ENCODE measurements at places on chromosomes 2 and 18.

- peak; percentile 67 for DNase-seq
Observed at GRCh38 chr18:47953471-47953931, 23.0 kb upstream of the SMAD2 start.

- no peak for DNase-seq
Observed at GRCh38 chr2:234512884-234513669, 16.2 kb upstream of the ARL4C start.

DNA sequence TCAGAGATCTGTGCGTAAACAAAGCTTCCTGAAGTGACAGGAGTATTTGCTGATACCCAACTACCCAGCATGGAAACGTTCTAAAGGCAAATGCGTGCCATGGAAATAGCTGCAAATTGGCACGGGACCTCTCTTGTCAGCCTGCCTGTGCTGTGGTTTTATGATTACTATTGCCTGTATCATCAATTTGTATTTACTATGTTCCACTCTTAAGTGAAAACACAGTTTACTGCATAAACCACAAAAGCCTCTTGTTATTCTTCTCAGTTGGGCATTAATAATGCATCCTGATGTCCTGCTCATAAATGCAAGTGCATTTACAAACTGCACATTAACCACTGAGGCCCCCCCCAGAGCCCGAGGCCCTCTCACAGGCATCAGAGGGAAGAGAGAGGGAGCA lies 196.6 kb upstream of the SLC35G4 start:
- no peak for DNase-seq

GRCh38 chr18:61817086-61817485 lies 75.7 kb downstream of the RNF152 start:
- no peak for DNase-seq

DNA sequence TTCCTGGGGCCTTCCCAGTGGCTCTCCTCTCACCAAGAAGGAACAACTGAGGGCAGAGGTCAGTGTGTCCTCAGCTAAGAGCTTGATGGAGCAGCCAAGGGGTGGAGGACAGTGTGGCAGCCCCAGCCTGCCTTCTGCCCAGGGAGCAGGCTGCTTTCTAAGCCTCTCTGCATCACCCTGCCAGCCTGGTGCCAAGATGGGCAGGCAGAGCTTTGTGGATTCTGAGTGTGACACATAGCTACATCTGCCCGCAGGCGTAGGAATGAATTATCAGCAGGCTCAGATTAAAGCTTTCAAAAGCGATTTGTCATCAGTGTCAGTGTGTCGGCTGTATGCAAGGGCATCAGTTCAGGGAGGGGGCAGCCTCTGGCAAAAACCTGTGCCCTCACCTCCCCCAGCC lies 8.7 kb downstream of the MAL start:
- no peak for DNase-seq

- DNase-seq = no peak
Observed at GRCh38 chr2:108565778-108566375, 31.6 kb downstream of the LIMS1 start.

DNA sequence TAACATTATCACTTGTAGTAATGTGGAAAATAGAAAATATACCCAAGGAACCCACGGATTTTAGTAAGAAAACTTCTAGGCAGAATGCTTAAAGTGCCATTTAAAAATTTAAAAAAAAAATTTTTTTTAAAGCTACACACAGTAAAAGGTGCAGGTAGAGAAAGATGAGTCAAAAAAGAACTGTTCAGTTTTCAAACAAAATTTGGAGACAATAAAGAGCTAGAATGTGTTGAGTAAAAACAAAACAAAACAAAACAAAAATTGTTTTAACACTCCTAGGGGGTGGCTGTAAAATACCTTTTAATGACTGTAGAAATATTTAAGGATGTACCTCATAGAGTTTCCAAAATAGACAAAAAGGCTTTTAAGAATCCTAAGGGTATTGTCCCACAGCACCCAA lies 212.0 kb downstream of the TGIF1 start:
- no peak for DNase-seq

GRCh38 chr18:21366896-21367295 lies 124.9 kb downstream of the GREB1L start:
- DNase-seq = no peak

- no peak for DNase-seq
Observed at GRCh38 chr2:101717071-101717845, 19.8 kb downstream of the MAP4K4 start.

DNA sequence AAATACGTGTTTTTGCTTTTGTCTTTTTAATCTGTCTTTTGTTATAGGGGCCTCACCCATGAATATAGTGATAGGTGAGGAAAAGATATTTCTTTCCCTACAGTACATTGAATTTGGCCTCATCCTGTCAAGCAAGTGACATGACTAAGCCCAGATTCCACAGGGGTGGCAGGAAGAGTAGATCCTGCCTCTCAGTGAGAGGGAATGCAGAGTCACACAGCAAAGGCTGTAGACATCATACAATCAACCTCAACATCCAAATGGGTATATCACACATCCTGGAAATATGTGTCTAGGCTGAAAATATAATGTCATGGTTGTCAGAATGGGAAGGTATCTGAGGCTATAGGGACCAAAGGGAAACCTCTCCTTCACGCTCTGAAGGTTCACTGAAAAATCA lies 269.6 kb downstream of the CDH20 start:
- DNase-seq = no peak

- DNase-seq = no peak
Observed at GRCh38 chr2:46650556-46651001, 171.2 kb downstream of the TMEM247 start.

DNA sequence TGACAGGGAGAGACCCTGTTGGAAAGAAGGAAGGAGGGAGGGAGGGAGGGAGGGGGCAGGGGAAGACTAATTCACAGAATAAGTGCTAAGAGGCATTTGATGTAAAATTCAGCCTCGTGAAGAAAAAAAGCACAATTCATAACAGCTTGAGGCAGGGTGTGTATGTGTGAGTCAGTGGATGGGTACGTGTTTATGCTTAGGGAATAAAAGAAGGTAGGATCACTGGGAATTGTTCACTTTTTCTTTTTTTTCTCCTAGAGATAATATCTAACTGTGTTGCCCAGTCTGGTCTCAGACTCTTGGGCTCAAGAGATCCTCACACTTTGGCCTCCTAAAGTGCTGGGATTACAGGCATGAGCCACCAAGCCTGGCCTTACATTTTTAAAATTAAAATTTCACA lies 39.2 kb downstream of the WDR33 start:
- DNase-seq = no peak

DNA sequence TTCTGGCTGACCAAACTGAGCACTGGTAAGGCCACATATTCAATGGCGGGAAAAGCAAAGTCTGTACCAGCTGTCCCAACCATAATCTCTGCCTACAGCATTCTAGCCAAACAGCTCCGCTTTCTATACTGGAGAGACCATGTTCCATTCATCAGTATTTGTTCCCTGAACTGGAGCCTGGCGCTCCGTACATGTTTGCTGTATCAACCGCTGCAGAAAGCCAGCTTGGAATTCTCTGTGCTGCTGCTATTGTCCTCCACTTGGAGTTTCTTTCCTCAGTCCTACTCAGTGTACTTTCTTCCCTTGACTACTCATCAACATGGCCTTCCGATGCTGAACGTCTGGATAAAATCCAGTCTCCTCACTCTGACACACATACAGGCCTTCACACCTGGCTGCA lies 1.9 kb downstream of the COA5 start:
- DNase-seq = no peak

- DNase-seq = no peak
Observed at GRCh38 chr2:154437104-154437503, 261.4 kb upstream of the KCNJ3 start.

DNA sequence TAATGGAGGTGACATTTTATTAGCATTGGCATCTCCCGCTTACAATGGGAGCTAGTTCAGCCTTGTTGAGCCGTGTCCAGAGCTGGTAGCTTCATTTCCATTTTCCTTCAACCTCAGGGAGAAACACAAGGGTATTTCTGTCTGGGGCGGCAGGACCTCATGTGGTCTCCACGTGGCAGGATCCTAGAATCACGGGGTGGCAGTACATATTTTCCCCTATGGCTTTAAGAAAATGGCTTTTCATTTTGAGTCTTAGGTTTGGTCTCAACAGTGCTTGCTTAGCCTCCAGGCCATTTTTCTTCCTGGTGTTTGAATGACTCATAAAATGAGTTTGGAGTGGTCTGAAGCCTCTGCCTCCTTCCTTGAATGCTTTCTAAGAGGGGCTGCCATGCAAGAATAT lies 20.3 kb downstream of the CABLES1 start:
- no peak for DNase-seq

DNA sequence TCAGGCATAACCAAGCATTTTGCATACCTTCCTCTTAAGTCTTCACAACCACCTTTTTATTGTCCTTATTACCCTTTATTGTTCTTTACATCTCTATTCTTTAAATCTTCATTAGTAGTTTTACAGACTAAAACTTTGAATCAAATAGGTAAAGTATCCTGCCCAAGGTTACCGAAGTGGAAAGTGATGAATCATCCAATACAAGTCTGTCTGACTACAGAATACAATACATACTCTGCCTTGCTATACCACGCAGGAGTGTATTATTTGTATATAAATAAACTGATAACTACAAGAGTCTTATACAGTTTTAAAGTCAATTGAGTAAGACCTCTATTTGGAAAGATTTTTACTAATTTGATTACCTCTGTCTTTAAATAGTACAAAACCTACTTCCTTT lies 196.0 kb downstream of the ZEB2 start:
- DNase-seq = no peak

- DNase-seq = no peak
Observed at GRCh38 chr2:54348646-54349045, 92.6 kb upstream of the TSPYL6 start.

DNA sequence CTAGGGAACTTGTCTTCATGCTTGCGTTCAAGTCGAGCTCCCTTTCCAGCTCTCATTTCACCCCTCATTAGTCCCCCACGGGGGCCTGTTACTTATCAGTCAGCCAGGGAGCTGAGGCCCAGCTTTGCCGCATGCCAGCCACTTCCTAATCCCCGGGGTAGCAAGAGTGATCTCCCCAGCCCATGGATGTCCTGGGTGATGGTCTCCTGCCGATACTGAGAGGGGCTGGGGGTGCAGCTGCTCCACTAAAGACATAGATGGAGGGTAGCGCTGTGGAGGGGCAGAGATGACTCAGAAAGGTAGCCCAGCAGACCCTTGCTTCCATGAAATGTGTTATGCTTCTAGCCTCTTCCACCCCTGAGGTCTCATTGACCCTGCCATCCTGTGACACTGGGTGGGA lies 314.0 kb upstream of the EPAS1 start:
- DNase-seq = no peak

GRCh38 chr18:36176177-36176584 lies 11.1 kb upstream of the MOCOS start:
- DNase-seq = no peak

- peak; percentile 1 for DNase-seq
Observed at GRCh38 chr18:43396266-43396665, 119.0 kb upstream of the SYT4 start.

- no peak for DNase-seq
Observed at GRCh38 chr2:60671966-60672365, 84.1 kb upstream of the PAPOLG start.

DNA sequence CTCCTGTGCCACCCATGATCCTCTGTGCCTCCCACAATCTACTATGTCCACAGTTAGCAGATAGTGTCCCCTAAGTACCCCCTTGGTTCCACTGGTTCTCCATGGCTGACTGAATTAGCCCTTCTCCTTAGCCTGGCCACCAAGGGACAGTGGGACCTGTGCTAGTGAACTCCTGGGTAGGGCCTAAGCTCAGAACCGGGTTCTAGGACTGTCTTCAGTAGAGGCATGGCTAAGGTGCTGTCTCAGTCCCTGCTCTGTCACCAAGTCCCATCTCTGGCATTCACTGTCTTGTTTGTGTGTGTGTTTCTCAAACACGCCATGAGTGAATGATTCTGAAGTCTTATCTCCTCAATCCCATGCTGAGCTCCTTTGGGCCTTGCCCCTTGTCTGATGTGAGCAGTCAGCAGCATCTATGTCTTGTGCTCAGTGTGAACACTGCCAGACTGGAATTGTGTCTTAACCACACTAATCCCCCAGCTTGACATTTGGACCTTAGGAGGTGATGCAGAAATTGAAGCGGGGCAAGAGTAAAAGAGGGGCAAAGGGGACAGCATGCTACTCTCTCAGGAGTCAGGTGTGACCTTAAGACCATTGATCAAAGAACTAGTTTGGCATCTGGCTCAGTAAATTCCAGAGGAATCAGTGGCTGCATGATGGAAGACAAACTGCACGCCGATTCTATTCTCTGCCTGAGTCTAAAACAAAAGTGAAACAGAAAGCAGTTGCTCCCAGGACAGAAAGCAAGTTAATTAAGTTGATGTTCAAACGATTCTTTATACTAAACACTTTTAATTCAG lies 190.5 kb downstream of the ALPK2 start:
- no peak for DNase-seq

GRCh38 chr18:77369644-77370043 lies 120.0 kb downstream of the GALR1 start:
- DNase-seq = no peak

GRCh38 chr2:128775217-128775913 lies 456.7 kb upstream of the HS6ST1 start:
- no peak for DNase-seq

- no peak for DNase-seq
Observed at GRCh38 chr18:13582178-13582670, 144.1 kb downstream of the FAM210A start.

GRCh38 chr2:10242451-10242850 lies 60.3 kb upstream of the HPCAL1 start:
- DNase-seq = no peak

GRCh38 chr2:64677530-64677929 lies 23.8 kb upstream of the SERTAD2 start:
- no peak for DNase-seq

GRCh38 chr2:223062396-223062795 lies 10.4 kb downstream of the KCNE4 start:
- no peak for DNase-seq
